ENCODE measurements at places on chromosomes 2 and 18. TPM values are rescaled to one million over a fixed set of nuclear protein-coding genes. Genes with fewer than 3 reads are reported as not detected.

GRCh38 chr2:128497461-128497860, 178.8 kb upstream of the HS6ST1 start:
- no peak for DNase-seq

DNA sequence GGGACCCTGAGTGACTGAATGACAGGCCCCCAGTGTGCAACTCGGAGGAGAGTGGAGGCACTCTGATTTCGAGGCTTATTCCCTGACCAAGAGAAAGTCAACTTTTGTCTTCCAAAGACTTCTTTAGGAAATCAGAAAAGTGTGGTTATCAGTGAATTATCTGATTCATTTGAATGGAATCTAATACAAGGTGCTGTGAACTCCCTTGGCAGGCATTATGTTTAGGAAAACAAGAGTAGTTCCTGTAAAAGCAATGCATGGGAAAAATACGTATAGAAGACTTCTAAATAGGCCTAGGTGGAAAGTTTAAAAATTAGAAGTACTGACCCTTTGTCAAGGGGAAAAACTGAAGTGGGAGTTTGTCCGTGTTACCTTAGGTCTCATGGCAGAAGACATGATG, 269.4 kb downstream of the GBX2 start:
- DNase-seq = no peak

- no peak for DNase-seq
Observed at GRCh38 chr18:7464245-7464966, 102.7 kb upstream of the PTPRM start.

- DNase-seq = no peak
Observed at GRCh38 chr2:163801486-163801885, 65.7 kb upstream of the FIGN start.

DNA sequence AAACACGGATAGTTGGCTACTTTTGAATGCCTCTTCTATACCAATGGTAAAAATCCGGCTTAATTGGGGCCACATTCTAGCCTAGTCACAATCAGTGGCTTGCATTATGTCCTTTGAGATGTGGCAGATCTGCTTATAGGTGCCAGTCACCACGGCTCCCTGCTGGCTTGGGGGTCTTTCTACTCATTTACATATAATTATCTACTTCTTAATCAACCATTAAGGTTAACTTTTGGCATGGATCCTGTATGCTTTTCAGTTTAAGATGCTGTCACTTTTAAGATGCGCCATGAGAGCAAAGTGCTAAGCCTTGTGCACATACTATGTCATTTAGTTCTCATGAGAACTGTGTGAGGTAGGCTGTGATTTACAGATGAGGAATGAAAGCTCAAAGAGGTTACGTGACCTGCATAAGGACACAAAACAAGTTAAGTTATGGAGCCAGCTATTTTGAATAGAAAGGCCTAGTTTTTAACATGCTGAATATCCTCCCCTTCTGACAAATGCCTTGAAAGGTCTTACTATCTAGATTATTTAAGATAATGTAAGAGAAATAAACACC, 4.1 kb downstream of the NEDD4L start:
- DNase-seq = no peak

DNA sequence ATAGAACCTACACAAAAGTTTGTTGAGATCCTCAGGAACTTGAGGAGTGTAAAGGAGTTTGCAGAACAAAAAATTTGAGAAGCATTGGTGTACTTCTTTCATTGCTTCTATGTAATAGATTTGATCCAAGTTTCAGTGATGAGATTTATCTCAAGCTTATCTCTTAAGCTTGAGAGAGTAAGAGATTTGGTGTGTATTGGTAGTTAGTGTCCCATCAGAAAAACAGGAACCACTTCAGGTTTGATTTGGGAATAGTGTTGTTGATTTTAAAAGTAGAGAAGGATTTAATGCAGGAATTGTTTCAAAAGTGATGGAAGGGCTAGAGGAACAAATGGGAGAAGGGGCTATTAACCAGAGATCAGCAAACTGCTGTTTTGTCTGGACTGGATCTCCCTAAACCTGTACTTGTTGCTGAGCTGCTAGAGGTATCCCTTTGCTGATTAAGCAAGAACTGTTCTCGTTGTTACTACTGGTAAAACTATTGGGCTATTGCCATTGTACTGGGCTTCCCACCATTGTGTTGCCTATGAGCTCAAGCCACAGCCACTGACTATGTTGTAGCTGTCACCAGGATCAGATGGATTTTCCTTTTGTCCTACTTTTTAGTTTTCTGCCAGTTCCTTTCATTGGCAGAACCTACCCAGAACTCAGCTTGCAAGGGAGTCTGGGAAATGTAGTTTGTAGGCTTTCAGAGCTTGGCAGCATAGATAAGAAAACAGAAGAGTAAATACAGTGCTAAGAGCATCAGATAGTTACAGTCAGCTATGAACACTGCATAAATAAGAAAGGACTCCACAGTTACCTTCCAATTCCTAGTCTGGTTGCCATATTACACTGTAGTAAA, 39.3 kb downstream of the RAB10 start:
- peak; percentile 42 for DNase-seq

- DNase-seq = no peak
Observed at GRCh38 chr2:30310955-30311354, 79.6 kb downstream of the LBH start.

- DNase-seq = no peak
Observed at GRCh38 chr2:101479328-101479727, 4.4 kb upstream of the RFX8 start.

GRCh38 chr2:109125593-109126500, 3.2 kb upstream of the SH3RF3 start:
- DNase-seq = peak; percentile 89

DNA sequence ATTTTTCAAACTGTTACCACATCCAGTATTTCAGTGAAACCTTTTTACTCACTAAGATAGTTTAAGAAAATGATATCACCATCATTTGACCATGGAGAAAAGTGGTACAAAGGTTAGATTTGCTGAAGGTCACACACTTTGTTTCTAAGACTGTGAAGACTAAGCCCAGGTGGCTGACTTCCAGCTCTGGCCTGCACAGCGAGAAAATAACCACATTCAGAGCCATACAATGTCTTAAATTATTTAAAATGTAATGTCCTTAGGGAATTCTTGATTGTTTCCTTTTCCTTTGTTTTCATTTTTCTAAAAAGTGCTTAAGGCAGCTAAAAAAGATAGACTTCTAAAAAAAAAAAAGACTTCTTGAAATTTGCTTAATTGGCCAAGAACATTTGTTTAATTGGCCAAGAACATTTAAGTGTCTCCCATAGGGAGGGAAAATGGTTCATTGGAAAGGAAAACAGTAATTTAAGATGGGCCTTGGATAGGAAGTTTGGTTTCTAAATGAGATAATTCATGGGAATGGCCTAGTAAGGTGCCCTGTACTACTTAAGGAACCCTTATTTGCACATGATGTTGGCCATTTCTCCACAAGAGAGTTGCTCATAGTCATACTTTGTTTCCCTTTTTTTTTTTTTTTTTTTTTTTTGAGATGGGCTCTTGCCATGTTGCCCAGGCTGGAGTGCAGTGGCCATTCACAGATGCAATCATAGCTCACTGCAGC, 45.2 kb downstream of the CYP1B1 start:
- peak; percentile 38 for DNase-seq

GRCh38 chr2:230416061-230416721, at the start of gene SP100:
Gene SP100 (plus strand): TSS chr2:230416201. CDS start chr2:230416297, 96 bp downstream.
- DNase-seq = peak; percentile 84

DNA sequence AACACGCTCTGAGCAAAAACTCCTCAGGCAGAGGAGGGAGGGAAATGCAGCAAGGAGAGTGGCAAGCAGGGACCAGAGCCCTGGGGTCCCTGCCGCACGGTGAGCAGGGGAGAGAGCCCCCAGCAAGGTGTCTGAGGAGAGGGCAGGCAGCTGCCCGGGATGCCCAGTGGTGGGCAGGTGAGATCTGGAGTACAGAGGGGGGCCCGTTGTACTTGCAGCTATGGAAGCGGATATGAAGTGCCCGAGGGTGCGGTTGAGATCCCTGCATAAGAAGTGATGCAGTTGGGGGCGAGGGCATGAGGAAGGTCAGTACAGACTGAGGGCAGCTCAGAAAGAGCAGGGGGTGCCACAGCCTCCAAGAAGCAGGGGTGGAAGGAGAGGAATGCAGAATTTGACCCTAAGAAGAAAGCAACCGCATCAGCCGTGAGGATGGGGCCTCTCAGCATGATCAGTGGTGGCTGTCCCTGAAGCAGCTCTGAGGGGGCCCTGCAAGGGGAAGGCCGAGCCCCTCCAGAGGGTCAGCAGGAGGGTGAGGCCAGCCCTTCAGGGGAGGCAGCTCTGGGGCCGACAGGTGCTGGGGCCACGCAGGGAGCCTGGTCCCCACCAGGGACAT, 29.4 kb downstream of the MTERF4 start:
- DNase-seq = no peak

GRCh38 chr2:96759548-96759947, 1.2 kb upstream of the CNNM4 start:
- no peak for DNase-seq

DNA sequence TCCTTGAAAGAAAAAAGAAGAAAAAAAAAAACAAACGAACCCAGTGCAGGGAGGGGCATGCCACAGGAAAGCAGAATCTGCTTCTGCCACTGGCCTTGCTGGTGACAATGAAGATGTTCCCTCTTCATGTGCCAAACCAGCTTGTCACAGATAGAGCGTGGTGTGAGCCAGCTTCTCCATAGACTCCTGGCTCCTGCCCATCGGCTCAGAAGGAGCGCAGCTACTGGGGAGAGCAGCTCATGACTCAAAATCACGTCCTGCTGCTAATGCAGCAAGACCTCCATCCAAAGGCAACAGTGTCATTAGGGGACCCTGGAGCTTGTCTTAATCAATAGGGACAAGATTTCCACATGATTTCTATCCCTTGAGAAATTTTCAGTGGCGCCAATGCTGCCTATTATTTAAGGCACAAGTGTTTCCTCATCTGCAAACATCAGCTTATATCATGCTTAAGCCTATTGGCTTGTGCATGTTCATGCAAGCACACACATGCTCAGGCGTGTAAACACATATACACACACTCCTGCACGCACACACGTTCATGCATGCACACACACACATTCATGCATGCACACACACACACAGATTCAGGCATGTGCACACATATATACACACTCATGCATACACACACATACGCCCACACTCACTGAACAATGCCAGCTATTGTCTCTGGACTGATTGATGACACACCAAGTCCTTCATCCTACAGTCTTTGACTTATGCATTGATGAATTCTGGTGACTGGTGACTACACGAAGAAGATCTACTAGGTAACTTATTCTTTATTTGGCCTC, 682.0 kb upstream of the ID2 start:
- DNase-seq = no peak

DNA sequence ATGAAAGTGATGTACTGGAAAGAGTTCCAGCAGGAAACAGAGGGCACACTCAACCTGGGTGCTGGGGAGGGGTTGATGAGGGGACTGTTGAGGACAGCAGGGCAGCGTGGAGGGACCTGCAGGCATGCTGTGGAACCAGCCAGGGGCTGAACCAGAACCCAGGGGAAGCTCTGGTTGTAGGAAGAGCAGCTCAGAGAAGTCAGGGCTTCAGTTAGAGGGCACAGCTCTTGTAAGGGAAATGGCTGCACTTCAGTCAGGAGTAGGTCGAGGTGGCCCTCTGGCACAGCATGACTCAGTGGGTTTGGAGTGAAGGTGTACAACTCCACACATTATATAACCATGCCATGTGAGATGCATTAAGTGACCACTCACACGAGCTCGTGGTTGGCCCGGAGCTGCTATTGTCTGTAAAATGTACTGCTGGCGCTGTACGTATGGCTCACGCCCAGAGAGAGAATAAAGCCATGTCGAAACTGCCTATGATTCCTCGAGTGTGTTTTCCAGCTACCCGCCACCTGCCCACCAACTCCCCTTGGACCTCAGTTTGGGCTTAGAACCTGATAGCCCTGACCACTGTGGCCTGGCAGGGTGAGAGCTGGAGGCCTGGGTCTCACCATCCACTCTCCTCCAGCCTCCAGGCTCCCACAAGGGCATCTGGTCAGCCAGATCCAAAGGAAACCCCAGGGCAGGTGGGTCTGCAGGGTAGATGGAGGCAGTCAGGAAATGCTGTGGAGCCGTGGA, 136.5 kb upstream of the HS6ST1 start:
- DNase-seq = no peak

- no peak for DNase-seq
Observed at GRCh38 chr2:11722292-11723060, 24.0 kb upstream of the LPIN1 start.

GRCh38 chr18:5630057-5630899, 86.5 kb upstream of the EPB41L3 start:
- peak; percentile 77 for DNase-seq

- DNase-seq = no peak
Observed at GRCh38 chr2:98216616-98217015, 129.6 kb upstream of the CNGA3 start.

DNA sequence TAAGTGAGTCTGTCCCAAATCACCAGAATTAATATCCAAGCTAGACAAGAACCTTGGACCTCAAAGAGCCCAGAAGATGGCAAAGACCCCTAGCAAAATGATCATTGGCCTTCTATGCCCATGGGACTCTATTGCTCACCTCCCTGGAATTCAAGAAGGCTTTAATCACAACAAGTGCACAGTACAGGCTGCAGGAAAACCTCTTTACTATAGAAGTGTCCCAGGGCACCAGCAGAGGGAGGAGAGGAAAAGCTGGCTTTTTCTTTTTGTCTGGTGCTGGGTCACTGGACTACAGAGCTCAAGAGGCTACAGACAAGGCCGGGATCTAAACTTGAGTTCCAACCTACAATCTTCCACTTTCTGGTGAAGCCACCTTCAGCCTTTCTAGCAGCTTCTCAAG, 88.3 kb upstream of the PPP1CB start:
- DNase-seq = no peak

- DNase-seq = no peak
Observed at GRCh38 chr2:240225131-240225530, 84.7 kb upstream of the OTOS start.

DNA sequence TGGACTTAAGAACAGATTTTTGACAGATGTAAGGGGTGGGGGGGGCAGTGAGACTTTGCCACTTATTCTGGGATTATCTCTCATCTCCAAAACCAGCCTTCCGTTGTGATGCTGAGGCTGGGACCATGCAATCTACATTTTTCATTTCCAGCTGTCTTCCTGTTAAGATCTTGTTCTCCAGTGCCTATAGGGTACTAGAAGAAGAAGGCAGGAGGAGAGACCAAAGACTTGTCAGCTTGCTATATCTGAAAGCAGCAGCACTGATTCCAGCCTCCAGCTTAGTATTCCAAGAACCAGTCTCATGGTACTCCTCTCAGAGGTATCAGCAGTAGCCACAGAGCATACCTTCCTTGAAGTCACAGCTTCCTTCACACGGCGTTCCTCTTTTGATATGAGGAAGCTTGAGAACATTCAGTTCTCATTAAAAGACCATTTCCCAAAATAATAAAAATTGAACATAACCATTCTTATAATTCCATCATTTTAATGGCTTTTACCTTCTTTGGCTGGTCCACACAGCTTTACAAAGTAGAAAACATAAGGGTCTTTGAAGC, 49.8 kb downstream of the USP34 start:
- no peak for DNase-seq

GRCh38 chr18:6947338-6948030, 170.1 kb downstream of the LAMA1 start:
- DNase-seq = no peak

- DNase-seq = peak; percentile 51
Observed at GRCh38 chr2:12176623-12177454, 430.4 kb downstream of the LPIN1 start.

Gene ZNF521
- 442 TPM for total RNA-seq

Gene CFAP65
- 0.07 TPM for total RNA-seq

Gene ADGRF3
- 0.11 TPM for total RNA-seq

Gene SP110
- 0.35 TPM for total RNA-seq

Gene C1QL2
- 0.30 TPM for total RNA-seq

Gene DYSF
- 57.4 TPM for total RNA-seq

Gene ADD2
- 16.0 TPM for total RNA-seq

Gene TM4SF20
- total RNA-seq = not detected

Gene ASB18
- total RNA-seq = not detected

Gene UPP2
- not detected for total RNA-seq

Gene FHOD3
- 347 TPM for total RNA-seq

Gene LMAN1
- total RNA-seq = 65.5 TPM
